ENCODE measurements at places on chromosomes 7 and 10.

- DNase-seq, result peak; percentile 89
Measured at GRCh38 chr10:48309711-48310226, 3.3 kb downstream of the MAPK8 start.

DNA sequence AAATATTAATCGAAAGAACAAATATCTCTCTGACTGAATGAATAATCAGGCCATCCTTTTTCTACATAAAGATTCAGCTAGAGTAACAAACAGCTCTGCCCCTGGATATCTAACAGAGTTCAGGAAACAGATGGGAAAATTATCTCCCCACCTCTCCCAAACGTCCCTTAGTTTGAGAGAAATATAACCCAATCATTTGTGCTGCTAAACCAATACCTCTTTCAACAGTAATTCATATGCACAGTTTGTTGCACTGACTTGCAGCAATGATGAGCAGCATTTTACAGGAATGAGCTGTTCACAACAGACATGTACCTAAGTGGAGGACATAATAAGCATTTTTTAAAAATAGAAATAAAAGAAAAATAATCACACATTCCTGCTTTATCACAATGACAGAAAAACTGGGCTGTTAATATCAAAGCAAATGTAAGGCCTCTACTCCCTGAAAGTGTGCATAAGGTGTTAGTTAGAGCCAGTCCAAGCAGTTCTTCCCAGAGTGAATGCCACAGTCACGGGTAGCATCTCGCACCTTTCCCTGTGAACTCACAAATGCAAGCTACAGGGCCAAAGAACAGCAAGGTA, 2.3 kb downstream of the CREB3L2 start:
- DNase-seq, result no peak

DNA sequence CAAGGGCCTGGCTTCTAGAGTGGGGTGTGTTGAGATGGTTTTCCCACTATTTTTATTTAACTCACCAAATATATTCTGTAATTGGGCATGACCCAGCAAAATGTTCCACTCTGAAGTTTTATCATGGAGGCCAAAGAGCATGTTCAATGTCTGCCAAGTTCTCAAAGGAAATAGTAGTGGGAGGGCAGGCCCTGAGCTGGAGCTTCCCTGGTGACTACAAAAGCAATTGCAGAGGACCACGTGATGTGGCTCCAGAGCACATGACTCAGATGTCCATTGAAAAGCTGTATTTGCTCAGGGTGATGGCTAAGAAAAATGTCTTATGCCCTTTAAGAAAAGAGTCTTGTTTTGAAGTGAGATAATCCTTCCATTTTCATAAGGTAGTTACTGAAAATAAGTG, 1024.8 kb downstream of the LRMDA start:
- DNase-seq, result no peak

GRCh38 chr7:103924184-103924583, 65.3 kb downstream of the RELN start:
- DNase-seq, result no peak

- peak; percentile 42 for DNase-seq
Measured at GRCh38 chr7:34451923-34452322, 206.1 kb upstream of the NPSR1 start.

- DNase-seq, result no peak
Measured at GRCh38 chr10:1102831-1103230, 46.6 kb downstream of the WDR37 start.

GRCh38 chr7:31563522-31563921, 49.6 kb downstream of the ITPRID1 start:
- no peak for DNase-seq

- DNase-seq, result no peak
Measured at GRCh38 chr10:97178074-97178473, 7.7 kb downstream of the SLIT1 start.

GRCh38 chr7:151875942-151876898, 695 bp downstream of the PRKAG2 start:
- DNase-seq, result peak; percentile 20

- DNase-seq, result no peak
Measured at GRCh38 chr7:155483868-155484325, 26.0 kb downstream of the EN2 start.

GRCh38 chr10:24556126-24556749, 167.4 kb downstream of the ARHGAP21 start:
- no peak for DNase-seq

GRCh38 chr7:158473221-158473620, 114.4 kb downstream of the PTPRN2 start:
- DNase-seq, result no peak

- no peak for DNase-seq
Measured at GRCh38 chr10:131132681-131133080, 178.8 kb downstream of the TCERG1L start.

Data from foreskin keratinocyte (primary cell).